ENCODE measurements at places on chromosomes 6 and 20.

DNA sequence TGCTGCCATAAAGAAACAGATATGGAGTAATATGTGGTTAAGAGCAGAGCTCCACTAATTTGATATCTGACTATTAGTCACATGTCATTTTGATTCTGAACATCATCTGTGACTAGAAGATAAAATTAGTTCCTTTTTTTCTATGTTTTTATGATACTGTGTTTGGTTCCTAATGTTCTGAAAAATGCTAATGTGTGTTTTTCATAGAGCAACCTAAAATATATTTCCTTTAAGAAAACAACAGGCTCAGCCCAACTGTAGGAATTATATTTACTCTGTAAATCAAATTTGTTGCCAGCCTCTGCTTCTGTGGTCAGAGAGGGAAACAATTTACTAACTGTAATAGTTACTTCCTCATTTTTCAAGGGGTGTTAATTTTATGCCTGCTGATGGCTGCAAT is 33.3 kb upstream of the TXLNB start:
- no peak for DNase-seq

- no peak for DNase-seq
Measured at GRCh38 chr20:36472637-36473090, 68.7 kb upstream of the MYL9 start.

DNA sequence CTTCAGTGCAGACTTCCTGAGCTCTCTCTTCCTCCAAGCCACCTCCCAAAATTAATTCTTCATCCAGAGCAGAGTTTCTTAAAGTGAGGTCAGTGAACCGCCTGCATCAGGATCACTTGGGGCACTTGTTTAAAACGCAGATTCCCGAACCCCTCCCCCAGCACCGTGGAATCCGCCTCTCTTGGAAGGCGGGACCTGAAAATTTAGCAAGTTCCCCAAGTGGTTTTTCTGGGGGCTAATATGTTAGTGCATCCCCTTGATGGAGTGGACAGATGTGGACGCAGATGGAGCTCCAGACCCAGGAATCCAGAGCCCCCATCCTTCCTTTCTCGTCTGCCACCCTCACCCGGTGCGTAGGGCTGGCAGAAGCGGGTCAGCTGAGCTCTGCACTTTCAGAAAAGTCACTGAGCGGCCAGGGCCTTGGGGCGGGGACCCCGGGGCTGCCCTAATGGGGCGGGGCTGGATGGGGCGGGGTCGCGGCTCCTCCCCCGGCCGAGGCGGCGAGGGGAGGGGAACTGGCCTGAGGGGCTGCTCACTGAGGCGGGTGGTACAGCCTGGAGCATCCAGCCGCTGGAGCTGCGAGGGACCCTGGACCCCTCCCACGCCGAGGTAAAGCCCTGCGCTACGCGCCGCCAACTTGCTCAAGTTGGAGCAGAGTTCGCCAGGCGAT is at the start of the genes DEFB124 and REM1:
TSS of gene DEFB124 (minus strand) at position 370 of the 670 bp plus-strand sequence. CDS start 2,114 bp downstream, outside the sequence.
TSS of gene REM1 (plus strand) at position 531 of the 670 bp plus-strand sequence. CDS start 1,158 bp downstream, outside the sequence.
- no peak for DNase-seq

GRCh38 chr6:25995507-25995906 is 32.9 kb downstream of the TRIM38 start:
- DNase-seq = no peak

DNA sequence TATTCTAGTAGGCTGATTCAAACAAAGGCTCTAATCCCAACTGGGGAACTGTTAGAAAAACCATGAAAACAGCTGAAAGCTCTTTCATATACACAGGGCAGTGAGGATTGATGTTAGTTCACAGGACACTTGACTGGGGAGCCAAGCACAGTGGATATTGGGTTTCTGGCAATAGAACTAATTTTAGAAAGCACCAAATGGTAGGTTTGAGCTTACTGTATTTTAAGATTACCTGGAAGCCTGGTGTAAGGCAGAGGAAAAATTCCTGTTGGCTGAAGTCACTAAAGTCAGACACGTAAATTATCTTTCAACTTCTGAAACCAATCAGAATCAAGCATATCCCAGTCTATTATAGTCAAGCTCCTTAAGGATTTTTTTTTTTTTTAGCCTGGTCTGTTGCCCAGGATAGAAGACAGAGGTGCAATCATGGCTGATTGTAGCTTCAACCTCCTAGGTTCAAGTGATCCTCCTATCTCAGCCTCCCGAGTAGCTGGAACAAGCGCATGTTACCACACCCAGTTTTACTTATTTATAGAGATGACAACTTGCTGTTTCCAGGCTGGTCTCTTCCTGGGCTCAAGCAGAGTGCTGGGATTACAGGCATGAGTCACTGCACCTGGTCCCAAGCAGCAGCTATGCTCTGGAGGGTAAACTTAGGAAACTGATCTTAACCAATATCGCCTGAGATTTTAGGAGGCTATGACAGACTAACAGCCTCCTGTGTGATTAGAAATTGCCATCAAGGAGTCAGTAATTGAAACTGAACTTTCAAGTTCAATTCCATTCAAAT is 32.5 kb upstream of the SYNCRIP start:
- no peak for DNase-seq

- DNase-seq = no peak
Measured at GRCh38 chr20:51116765-51117686, 94.1 kb upstream of the KCNG1 start.

GRCh38 chr20:62406635-62407176 is 379 bp downstream of the CABLES2 start:
- no peak for DNase-seq

- no peak for DNase-seq
Measured at GRCh38 chr6:41781366-41781730, 766 bp downstream of the PRICKLE4 start.

DNA sequence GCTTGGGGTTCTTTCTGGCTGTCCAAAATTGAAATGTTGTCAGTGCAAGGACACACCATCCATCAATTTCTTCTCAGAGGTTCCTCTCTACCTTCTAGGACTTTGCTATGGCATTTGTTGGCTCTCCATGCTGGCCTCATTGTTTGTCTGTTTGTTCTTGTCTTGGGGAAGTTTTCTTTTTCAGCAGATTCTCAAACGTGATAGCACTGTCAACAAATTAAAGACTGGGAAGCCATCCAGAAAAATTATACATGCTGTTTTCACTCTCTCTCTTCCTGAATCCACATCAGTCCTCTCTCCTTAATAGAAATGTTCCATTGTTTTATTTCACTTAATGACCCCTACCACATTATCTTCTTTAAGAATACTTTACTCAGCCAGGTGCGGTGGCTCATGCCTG is 130.4 kb downstream of the PCSK2 start:
- DNase-seq = no peak

- no peak for DNase-seq
Measured at GRCh38 chr6:43088654-43089056, 12.5 kb downstream of the PTK7 start.

DNA sequence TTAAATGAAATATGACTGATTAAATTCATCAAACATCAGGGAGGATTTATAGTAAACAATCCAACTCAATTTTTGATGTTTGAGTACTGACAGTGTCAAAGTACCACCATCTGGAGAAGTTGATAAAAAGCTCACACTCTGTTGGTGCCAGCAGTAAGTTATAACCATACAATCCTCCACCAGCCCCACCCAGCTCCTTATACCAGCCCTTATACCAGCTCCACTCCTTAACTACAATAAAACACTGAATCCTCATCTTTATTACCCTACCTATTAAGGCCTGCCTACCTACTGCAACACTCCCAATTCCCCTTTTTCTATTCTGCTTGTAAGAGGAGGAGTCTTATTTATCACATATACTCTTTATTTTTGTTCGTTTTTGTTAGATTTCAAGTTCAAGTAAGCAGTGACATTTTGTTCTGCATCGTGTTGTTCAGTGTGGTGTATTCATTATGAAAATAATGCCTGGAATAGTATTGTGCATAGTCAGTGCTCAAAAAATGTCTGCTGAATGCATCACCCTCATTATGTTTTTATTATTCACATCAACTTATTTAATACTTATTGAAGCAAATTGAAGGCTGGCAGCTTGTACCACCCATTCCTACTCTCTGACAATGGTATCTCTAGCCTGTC is 954.7 kb upstream of the ADGRB3 start:
- DNase-seq = no peak

DNA sequence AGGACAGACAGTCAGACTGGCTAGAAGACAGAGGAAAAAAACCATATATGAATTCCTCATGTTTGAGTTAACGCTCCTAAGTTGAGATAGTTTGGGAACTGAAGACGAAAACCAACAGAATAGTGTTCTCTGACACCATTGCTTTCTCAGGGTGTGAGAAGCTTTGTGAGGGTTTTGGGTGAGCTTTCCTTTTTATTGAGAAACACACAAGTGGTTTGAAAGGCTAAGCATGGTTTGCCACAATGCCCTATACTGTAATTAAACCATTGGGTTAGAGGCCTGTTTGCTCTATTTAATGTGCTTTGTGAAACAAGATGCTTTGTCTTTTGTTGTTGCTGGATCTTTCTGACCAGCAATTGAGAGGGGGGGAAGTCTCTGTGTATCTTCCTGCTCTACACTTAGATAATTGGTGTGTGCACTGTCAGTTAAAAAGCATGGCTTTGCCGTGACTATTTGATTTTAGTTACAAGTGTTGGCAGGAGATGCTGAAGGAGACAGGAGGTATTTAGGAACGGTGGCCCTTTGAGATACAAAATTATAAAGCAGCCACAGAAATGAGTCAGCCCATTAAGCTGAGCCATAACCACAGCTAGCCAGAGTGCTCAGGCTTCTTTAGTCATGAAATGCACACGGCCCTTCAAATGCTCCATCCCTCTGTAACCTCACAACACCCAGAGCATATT is 273.0 kb upstream of the PREP start:
- no peak for DNase-seq

- DNase-seq = no peak
Measured at GRCh38 chr6:107293350-107293749, 166.0 kb downstream of the PDSS2 start.

DNA sequence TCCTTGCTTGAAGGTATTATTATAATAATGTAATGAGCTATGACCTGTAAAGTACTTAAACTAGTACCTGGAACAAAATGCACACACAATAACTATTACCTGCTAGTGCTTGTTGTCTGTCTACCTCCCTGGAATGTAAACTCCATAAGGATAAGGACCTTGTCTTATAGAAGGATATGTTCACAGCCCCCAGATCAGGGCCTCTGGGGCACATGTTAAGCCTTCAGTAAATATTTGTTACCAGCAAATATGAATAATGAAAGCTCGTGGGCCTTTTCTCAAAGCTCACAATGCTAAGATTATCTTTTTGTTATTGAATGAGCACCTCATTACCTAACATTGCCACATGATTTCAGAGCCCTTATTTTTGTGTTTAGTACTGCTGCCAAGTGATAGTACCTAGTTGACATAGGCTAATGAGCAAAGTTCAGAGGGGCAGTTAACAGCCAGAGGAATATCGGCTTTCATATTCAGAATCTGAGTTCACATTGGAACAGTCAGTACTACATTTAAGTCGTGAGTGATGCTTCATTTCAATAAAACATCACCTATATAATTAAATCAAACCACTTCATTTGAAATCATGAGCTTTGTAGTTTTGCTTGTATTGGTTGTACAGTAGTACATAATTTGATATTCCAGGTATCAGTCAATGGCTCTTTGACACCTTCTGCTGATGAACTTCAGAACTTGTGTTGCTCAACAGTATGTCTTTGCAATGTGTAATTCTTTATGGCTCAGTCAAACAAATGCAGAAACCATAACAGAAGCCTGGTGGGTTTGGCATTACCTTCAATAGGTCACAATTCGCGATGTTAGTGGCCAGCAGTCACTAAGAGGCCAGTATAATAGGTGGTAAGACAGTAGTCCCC is 11.8 kb upstream of the SMLR1 start:
- no peak for DNase-seq

- DNase-seq = peak; percentile 99
Measured at GRCh38 chr6:99424761-99425646, at the start of gene PNISR. TSS of gene PNISR (minus strand) at chr6:99425308. CDS start at chr6:99414659, 10,649 bp downstream.

DNA sequence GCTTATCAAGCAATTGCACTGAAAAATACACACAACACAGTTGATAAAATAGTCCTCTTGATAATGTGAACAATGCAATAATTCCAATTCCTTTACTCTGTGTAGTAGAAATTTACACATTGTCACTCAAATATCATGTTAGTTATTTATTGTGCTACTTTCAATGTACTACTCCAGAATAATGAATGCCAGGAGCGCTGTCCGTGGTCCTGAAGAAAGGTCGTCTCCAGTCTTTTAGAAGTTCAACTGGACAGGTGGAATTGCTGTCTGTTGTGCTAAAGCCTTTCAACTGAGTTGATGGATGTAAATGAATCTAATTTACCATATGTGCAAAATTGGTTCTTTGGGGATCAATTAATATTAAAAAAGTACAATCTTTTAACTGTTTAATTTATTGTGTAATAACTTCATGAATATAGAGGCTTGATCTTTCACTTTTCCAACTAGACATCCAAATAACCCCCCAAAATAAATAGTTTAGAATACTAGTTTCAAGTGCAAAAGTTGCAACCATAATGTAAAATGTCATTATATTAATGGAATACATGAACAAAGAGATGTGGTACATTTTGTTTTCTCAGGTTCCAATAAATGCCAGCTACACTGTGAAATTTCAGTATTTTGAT is 3.2 kb downstream of the GRIK2 start:
- DNase-seq = peak; percentile 5

GRCh38 chr6:130150906-130151305 is 71.8 kb downstream of the SAMD3 start:
- DNase-seq = peak; percentile 79

DNA sequence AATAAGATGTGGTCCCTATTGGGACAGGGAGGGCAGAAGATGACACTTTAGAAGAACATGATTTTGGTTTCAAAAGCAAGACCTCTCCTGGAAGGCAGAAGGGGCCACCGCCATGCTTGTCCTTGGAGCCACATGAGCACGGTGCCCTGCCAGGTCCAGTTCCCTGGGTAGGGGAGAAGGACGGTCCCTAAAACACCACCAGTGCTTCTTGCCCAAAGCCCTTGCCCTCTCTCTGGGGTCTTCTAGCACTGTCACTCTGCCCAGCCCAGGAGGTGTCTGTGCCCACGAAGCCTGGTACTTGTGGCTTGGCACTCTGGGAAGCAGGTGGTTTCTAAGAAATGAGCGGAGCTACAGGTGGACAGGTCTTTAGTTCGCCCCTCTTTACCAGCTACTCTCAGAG is 46.0 kb downstream of the PLCG1 start:
- no peak for DNase-seq

GRCh38 chr20:18729231-18729825 is 84.3 kb upstream of the SCP2D1 start:
- no peak for DNase-seq

- no peak for DNase-seq
Measured at GRCh38 chr20:58832457-58832856, 18.2 kb downstream of the GNAS-AS1 start.

- DNase-seq = no peak
Measured at GRCh38 chr6:20808439-20808838, 274.2 kb downstream of the CDKAL1 start.

DNA sequence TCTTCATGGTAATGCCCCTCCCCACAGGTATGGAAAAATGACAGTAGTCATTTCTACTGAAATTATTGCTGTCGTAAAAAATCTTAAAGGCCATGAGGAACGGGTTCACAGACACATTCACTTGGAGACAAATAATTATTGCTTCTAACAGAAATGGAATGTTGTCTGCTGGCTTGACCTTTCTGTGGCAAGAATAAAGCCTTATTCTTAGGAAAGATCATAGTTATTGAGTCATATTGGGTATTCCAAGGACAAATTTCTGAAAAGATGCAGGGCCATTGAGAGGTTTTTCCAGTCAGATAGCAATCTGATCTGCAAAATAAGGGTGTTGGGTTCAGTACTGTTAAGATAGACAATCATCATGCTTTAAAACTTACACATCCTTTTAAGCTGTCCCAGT is 29.2 kb downstream of the AKAP7 start:
- no peak for DNase-seq
